ENCODE measurements at places on chromosomes 1 and 21. TPM values are rescaled to one million over a fixed set of nuclear protein-coding genes. Genes with fewer than 3 reads are reported as not detected.

DNA sequence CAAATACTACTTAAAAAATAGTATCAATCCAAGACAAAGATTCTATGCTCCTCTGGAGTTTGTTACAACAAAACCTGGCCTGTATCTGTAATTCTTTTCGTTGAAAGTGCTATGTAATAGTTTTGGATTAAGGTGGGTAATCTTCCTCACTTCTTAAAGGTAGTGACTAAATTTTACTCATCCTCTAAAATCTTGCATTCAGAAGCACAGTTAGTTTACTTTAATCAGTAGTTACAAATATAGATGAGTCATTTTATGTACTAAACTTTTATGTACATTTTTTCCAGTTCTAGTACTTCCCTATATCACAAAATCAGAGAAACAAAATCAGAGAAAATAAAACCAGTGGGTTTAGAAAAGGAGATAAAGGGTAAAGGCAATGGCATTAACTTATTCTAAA is 51.3 kb downstream of the ZNHIT6 start:
- DNase-seq: no peak

DNA sequence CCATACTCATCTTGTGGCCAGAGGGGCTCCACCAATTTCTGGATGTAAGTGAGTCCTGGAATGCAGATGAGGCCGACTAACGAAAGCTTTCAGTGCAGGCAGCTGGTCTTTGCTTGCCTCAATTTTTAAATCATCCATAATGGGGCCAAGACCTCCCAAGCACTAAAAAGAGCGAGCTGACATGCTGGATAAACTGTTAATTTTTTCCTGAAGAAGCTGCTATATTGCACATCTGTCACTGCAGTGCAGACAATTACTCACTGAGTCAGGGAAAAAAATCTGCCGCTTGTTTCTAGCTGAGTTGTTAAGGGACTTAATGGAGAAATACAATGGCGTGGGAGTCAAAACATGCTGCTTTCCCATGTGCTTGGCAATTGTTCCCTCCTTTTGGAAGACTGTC is 205.5 kb downstream of the GPATCH2 start:
- no peak for DNase-seq

Gene SPRR2B
- not detected for polyA plus RNA-seq

Gene PAQR6
- polyA plus RNA-seq: 8.0 TPM

Gene SNIP1
- 14.1 TPM for polyA plus RNA-seq
